Activated CD8-positive, alpha-beta T cell treated with anti-CD3 and anti-CD28 coated beads for 36 hours (primary cell): ENCODE measurements at places on chromosomes 2 and 18. TPM values are rescaled to one million over a fixed set of nuclear protein-coding genes. Genes with fewer than 3 reads are reported as not detected.

Gene MALL
- total RNA-seq = not detected

Gene SRSF7
- 320 TPM for total RNA-seq

Gene LDLRAD4
- total RNA-seq = 37.3 TPM

DNA sequence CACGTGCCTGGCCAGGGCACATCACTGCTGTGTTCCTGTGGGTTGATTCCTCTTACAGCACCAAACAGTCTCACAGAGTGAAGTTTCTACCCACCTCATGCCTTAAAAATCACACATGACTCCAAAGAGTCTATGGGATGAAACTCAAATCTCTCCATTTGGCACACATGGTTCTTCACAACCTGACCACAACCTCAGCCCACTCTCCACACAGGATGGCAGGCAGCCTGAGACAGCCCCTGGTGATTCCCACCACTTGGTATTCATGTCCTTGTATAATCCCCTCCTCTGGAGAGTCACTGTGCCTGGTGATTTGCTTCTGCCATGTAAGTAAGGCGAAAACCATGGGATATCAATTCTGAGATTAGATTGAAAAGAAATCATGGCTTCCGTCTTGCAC lies 46.2 kb downstream of the LBH start:
- peaks cover 9% of the 10 kb centered on the region for H3K36me3 ChIP-seq
- no peak overlapping the region for H3K27ac ChIP-seq
- H3K4me1 ChIP-seq = peaks cover 58% of the 10 kb centered on the region
- H3K27me3 ChIP-seq = no peaks in the 10 kb centered on the region
- H3K4me3 ChIP-seq = no peak overlapping the region

GRCh38 chr18:41226186-41226585 lies 728.8 kb upstream of the PIK3C3 start:
- DNase-seq = no peak
- no peaks in the 10 kb centered on the region for H3K27me3 ChIP-seq
- H3K27ac ChIP-seq = no peak overlapping the region
- no peaks in the 10 kb centered on the region for H3K4me1 ChIP-seq

GRCh38 chr2:3461801-3462492 lies 57.4 kb downstream of the ADI1 start:
- peaks cover 5% of the 10 kb centered on the region for H3K36me3 ChIP-seq
- no peaks in the 10 kb centered on the region for H3K27me3 ChIP-seq
- H3K27ac ChIP-seq = peak overlapping the region; percentile 74
- no peak overlapping the region for H3K4me3 ChIP-seq
- DNase-seq = peak; percentile 58

GRCh38 chr18:1559563-1559962 lies 654.9 kb downstream of the ADCYAP1 start:
- H3K27ac ChIP-seq = no peak overlapping the region
- H3K4me1 ChIP-seq = no peaks in the 10 kb centered on the region
- no peak overlapping the region for H3K4me3 ChIP-seq
- no peak for DNase-seq
- peaks cover 1% of the 10 kb centered on the region for H3K27me3 ChIP-seq

GRCh38 chr18:38042211-38042890 lies 476.8 kb upstream of the CELF4 start:
- H3K27me3 ChIP-seq = no peaks in the 10 kb centered on the region
- no peak overlapping the region for H3K4me3 ChIP-seq
- H3K36me3 ChIP-seq = no peaks in the 10 kb centered on the region
- no peaks in the 10 kb centered on the region for H3K4me1 ChIP-seq
- no peak for DNase-seq
